NCI-H2171 (cell line): ENCODE measurements at places on chromosomes 3 and 15.
A peak's percentile ranks its signal among the peaks of the same experiment; 100 is the strongest.

GRCh38 chr3:121707531-121708273, 41.8 kb downstream of the GOLGB1 start:
- DNase-seq: no peak

GRCh38 chr3:141096164-141096563, 45.0 kb downstream of the SPSB4 start:
- DNase-seq: no peak

DNA sequence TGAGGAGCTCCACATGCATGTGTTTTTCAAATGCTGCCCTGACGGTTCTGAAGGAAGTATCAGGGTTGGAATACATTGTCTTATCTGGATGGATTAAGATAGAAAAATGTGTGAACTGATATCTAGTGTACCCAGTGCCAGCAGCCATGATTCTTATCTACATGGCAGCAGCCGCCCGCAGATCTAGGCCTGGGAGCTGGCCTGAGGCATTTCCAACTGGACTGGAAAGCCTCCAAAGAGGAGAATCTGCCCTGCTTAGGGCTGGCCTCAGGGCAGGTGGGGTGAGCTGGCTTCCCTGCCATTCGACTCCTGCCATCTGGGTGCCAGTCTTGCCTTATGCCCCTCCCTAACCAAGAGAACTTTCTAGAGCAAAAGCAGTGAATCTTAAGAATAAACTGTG, 125.8 kb downstream of the SSR3 start:
- no peak for DNase-seq

DNA sequence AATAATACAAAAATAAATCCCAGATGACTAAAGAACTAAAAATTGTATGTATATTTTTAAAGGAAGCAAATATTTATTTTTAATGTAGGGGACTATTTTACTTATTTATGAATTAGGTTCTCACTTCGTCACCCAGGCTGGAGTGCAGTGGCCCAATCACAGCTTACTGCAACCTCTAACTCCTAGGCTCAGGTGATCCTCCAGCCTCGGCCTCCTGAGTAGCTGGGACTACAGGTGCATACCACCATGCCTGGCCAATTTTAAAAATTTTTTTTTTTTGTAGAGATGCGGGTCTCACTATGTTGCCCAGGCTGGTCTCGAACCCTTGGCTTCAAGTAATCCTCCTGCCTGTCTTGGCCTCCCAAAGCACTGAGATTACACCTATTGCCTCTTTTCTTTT, 42.6 kb downstream of the CMTM7 start:
- no peak for DNase-seq

- no peak for DNase-seq
Observed at GRCh38 chr15:57550640-57551039, 41.1 kb upstream of the MYZAP start.

- no peak for DNase-seq
Observed at GRCh38 chr15:95261546-95261945, 1030.2 kb downstream of the MCTP2 start.

DNA sequence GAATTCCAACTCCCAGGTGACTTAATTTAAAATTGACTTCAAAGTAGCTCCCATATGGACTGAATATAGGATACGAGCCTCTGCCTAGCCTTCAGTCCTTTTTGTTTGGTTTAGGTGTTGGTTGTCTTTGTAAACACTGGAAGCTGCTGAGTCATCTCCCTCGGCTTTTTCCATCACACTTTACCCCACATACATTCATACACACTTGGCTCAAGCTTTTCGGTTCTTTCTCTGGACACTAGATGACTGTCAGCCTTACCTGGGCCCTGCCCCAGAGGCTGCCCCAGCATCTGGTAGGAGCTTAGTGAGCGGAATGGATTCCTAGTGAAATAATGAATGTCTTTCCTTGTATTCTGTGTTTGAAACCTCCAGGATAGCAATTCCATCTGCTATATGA, 201.5 kb upstream of the IL12A start:
- peak; percentile 19 for DNase-seq

DNA sequence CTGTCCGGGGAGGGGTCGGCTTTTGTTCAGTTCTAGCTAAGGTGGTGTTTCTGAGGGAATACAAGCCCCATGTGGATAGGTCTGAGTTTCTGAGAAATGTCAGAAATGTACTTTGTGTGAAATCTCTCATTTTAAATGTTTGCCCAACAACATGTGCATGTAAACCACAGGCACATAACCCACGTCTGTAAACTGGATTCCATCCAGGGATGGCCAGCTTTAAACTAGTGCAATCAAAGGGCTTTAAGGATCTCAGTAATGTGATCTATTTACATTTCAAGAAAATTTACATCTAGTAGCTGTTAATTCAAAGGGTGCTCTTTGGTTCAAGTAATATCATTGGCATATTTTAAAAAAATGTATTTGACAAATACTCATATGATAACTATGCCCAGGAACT, 52.0 kb downstream of the POLR2M start:
- DNase-seq: no peak

GRCh38 chr3:21229426-21230135, 521.4 kb downstream of the ZNF385D start:
- no peak for DNase-seq

GRCh38 chr3:195613468-195614069, 29.8 kb upstream of the APOD start:
- DNase-seq: no peak

GRCh38 chr3:24496529-24497482, 2.2 kb upstream of the THRB start:
- DNase-seq: no peak

DNA sequence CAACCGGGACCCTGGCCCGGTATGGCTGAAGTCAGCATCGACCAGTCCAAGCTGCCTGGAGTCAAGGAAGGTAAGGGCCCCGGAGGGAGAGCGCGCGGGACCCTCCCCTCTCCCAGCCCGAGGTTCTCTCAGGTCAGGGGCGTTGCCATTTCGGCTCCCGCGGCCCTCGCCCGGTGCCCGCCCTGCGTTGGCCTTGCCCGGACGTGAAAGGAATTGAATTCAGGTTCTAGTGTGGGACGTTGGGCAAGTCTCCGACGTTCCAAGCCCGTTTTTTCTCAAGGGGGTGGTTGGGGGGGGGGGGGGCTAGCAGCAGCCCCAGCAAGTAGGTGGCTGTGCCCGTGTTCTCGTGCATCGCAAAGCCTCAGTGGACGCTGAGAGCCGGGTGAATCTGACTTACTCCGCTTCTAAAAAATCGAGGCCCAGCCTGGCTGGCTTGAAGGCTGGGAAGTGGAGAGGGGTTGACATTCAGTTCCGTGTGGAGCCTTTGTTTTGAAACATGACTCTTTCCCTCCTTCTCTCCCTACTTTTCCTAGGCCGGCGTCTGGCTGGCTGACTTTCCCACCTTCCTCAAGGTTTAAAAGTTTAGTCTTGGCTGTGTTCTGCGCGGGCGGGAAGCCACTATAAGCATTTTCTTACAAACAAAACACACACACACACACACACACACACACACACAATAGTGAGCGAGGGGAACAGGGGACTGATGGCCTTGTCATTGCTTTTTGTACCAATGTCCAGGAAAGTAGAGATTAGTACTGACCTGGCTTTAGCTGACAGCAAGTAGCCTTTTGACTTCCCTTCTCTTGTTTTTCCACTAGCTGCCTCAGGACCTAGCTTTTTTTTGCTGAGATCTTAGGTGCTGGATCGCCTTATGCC, at the start of gene UTS2B:
Gene UTS2B, minus strand, starts transcription at position 873 of the 876 bp plus-strand sequence. CDS start 48,337 bp downstream, outside the sequence.
- DNase-seq: peak; percentile 21

DNA sequence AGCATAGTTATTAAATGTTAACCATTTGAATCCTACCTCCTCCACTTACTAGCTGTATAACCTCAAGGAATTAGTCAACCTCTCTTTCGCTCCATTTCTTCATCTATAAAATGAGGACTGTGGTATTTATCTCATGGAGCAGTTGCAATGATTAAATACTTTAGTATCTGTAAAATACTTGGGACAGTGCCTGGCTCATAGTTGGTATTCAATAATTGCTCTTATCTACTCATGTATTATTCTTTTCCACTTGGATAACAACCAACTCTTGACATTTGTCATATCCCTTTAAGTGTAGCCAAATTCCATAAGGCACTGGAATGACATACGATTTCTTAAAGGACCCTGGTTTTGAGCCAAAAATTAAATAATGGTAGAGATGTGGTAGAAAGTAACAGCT, 72.0 kb downstream of the FSIP1 start:
- no peak for DNase-seq

- DNase-seq: no peak
Observed at GRCh38 chr15:85276508-85276907, 103.9 kb upstream of the AKAP13 start.

DNA sequence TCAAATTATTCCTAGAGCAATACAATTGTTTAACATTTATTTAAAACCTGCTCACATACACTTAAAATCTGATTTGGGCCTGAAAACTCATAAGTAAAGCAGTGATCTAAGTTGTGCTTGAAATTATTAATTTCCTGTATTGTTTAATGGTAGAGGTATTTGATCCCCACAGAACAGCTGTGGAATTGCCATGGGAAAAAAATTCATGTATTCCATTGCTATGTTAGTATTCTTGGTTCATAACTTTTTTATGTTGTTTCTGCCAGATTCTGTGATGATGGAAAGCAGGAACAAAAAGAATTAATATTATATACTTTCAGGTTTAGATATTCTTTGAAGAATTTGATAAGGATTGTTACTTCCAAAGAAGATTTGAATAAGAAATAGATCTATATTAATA, 831.5 kb upstream of the NR2F2 start:
- no peak for DNase-seq

DNA sequence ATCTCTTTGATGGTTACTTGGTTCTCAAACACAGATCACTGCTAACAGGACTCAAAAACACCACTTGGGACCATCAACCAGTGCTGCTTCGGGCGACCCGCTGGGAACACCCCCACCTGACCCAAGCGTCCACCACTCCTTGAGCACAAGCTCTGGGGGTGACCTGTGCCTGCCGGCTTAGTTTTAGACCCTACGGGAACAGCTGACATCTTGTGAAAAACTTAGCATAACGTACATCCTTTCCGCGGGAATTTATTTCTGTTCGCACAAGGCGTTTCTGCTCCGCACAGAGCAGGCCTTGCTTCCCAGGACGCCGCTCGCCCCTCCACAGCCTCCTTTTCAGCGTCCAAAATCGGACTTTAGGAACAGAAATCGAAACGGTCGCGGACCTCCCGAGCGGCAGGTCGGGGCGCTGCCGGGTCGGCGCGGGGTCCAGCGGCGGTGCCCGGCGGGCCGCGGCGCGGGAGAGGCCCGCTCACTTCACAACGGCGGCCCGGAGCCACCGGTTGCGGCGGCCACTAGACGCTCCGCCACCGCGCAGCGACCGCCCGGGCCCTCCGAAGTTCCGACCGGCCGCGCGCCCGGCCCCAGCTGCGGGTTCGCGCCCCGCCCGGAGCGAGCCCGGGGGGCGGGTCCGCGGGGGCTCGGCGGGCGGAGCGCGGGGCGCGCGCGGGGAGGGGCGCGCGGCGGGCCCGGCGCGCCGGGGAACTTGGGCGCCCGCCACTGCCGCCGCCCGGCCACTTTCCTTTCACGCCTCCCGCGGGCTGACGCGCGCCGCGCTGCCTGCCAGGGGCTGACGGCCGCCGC, 959 bp downstream of the SFMBT1 start:
- no peak for DNase-seq

DNA sequence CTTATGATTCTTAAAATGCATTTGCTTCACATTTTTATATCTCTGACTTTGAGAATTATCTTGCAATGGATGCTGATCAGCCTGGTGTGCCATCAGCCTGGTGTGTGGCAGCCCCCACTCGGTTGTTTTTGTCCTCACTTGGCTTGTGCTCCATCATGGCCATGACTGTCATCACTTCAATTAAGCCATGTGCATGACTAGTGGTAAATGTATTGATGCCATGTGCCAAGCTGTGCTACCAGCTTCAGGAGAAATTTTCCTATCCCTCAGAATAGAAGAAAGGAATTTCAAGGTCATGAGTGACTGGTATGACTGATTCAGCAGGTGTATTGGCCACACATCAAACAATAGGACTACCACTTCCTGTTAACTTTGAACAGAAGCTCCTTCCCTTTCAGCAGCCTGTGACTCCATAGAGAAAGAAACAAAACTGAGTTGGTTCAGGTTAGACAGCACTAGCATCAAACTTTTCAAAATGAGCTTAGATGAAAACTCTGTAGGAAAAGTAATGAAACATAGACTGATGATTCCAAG, 251.7 kb downstream of the GRM7 start:
- DNase-seq: no peak

- DNase-seq: no peak
Observed at GRCh38 chr3:195117978-195118581, 152.9 kb downstream of the XXYLT1 start.

DNA sequence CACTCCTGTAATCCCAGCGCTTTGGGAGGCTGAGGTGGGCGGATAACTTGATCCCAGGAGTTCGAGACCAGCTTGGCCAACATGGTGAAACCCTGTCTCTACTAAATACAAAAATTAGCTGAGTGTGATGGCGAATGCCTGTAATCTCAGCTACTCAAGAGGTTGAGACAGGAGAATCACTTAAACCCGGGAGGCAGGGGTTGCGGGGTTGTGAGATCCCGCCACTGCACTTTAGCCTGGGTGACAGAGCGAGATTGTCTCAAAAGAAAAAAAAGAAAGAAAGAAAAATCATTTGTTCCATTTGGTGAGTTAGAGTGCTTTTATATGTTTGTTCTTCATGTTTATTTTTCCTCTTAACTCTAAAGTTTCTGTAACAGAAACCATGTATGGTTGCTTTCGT, 7.3 kb downstream of the NCK1 start:
- no peak for DNase-seq

DNA sequence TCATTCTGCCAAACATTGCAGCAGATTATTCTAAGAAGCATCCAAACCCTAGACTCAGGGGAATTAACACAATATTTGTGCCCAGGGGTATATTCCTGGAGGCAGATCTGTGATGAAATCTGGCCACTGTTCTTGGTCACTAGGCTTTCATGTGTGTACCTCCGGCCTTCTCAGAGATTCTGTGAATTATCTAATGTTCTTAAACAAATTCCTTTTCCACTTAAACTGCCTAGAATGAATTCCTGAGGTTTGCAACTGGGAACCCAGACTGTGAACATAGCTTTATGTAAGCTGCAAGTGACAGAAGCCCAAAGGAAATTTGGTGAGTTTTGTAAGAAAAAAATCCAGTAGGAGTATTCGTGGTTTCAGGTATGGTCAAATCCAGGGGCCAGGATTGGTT, 20.7 kb upstream of the CTNNB1 start:
- DNase-seq: no peak

GRCh38 chr3:150222691-150223489, 185.2 kb upstream of the TSC22D2 start:
- no peak for DNase-seq

DNA sequence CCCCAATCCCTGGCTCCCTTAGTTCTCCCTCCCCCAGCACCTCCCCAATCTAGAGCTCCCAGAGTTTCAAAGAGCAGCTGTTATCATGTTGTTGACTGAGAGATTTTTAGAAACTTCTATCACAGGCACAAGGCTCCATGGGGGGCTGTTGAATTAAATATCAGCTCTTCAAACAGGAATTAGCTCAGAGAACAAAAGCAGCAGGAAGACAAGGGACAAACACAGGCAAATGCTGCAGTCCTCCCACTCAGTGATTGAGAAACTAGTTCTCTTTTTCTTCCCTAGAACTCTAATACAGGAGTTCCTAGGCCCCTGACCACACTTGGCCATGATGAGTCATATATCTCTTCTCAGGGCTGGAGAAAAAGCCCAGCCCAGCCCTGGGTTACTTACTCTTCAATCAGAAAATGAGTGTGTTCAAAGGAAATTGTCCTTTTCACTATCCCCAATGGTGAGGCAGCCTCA, 262.1 kb downstream of the IGSF11 start:
- no peak for DNase-seq

- no peak for DNase-seq
Observed at GRCh38 chr3:171173736-171174135, 147.2 kb upstream of the SLC2A2 start.
